ENCODE measurements at places on chromosomes 13 and 19.

GRCh38 chr19:28388988-28389387, 824.0 kb downstream of the UQCRFS1 start:
- peak; percentile 8 for DNase-seq

- no peak for DNase-seq
Measured at GRCh38 chr13:111337206-111337605, 16.8 kb downstream of the TEX29 start.

GRCh38 chr19:18931316-18932162, 9.5 kb downstream of the HOMER3 start:
- DNase-seq: no peak

DNA sequence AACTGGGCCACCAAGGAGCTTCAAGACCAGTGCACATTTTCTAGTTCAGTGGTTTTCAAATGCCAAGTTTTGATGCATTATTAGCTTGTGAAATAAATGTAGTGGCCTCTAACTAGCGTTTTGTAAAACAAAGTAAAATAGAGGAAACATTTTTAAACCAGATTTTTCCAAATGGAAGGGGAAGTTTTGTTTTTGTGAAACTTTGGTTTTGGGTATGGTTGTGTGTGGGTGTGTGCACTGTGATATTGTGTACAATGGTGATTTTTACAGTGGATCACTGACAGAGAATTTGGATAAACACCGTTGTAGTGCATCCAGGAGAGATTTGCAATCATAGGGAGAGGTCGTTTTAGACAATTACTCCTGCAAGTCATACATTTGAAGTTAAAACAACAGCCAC, 108.9 kb downstream of the SLC7A1 start:
- DNase-seq: no peak

GRCh38 chr13:33547035-33547434, 261.5 kb upstream of the STARD13 start:
- no peak for DNase-seq

DNA sequence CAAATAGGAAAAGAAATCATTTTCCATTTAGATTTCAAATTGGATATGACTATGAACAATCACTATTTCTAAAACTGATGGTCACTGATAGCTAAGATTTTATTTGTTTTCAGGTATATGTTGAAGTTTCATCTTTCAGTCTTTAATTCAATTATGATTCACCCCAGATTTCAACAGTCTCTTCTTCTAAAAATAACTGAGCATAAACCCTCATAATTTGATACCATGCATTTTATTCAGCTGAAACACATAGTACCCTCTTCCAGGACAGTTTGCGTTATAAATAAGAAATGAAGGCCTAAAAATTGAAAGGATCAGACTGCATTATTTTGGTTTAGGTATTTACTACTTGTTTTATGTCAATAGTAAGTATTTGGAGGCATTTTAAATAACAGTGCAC, 428.5 kb upstream of the NBEA start:
- no peak for DNase-seq

Measured in activated CD4-positive, alpha-beta T cell treated with anti-CD3 and anti-CD28 coated beads, Interleukin-2, amount 10 ng/mL, durations not matched to agents 7 days and 5 days (primary cell).